ENCODE measurements at places on chromosomes 2 and 18.

- no peak for DNase-seq
Observed at GRCh38 chr2:204706939-204707338, 161.7 kb downstream of the PARD3B start.

- DNase-seq: no peak
Observed at GRCh38 chr2:241208058-241208457, 19.6 kb downstream of the ANO7 start.

- DNase-seq: no peak
Observed at GRCh38 chr2:132521341-132521740, 104.7 kb downstream of the GPR39 start.

GRCh38 chr2:199734651-199735050, 116.3 kb downstream of the FTCDNL1 start:
- no peak for DNase-seq

DNA sequence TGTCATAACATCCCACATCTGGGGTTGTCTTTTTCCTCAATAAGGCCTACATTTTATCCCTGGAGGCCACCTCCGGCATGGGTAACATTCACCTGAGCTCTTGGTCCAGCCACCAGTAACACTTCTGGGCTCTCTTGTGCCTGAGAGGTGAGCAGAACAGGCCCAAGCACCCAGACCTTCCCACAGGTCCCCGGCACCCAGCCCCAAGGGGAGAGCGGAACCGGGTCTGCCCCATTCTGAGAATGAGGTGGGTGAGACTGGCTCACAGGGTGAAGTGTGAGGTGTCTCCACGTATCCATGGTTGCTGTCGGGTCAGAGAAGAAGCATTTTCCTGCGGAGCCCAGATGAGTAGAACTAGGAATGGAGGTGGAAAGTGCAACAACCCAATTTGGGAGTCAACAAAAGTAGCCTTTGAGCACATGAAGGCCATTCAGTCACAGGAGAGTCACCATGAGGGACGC, 496.7 kb upstream of the MYT1L start:
- DNase-seq: no peak

GRCh38 chr18:8162802-8163201, 446.4 kb upstream of the RAB12 start:
- no peak for DNase-seq

GRCh38 chr2:189444322-189444721, 3.0 kb downstream of the WDR75 start:
- no peak for DNase-seq

DNA sequence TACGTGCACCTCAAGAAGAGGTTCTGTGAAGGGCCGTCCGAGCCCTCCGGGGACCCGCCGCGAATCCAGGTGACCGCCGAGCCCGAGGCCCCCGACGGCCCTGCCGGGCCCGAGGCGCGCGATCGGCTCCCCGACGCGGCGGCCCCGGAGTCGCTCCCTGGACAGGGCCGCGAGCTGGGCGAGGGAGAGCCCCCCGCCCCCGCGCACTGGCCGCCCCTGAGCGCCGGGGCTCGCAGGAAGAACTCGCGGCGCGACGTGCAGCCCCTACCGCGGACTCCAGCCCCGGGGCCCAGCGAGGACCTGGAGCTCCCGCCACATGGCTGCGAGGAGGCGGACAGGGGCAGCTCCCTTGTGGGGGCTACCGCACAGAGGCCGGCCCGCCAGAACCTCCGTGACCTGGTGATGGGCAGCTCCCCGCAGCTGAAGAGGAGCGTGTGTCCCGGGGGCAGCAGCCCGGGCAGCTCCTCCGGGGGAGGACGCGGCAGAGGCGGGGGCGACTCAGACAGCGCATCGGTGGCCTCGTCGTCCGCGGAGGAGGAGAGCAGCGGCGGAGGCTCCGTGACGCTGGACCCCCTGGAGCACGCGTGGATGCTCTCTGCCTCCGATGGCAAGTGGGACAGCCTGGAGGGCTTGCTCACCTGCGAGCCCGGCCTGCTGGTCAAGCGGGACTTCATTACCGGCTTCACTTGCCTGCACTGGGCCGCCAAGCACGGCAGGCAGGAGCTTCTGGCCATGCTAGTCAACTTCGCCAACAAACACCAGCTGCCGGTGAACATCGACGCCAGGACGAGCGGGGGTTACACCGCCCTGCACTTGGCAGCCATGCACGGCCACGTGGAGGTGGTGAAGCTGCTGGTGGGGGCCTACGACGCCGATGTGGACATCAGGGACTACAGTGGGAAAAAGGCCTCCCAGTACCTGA, 812 bp downstream of the SOWAHC start:
- no peak for DNase-seq

GRCh38 chr2:230913406-230914143, 11.5 kb downstream of the GPR55 start:
- DNase-seq: no peak

DNA sequence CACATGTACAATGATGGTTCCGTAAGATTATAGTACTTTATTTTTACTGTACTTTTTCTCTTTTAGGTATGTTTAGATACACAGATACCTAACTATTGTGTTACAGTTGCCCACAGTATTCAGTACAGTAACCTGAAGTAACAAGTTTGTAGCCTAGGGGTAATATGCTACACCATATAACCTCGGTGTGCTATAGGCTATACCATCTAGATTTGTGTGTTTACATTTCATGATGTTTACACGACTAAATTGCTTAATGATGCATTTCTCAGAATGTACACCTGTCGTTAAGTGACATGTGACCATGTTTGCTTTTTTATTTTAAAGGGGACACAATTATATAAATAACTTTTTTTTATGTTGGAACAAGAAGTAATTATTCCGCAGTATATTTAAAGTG, 34.5 kb downstream of the PIK3C3 start:
- no peak for DNase-seq

DNA sequence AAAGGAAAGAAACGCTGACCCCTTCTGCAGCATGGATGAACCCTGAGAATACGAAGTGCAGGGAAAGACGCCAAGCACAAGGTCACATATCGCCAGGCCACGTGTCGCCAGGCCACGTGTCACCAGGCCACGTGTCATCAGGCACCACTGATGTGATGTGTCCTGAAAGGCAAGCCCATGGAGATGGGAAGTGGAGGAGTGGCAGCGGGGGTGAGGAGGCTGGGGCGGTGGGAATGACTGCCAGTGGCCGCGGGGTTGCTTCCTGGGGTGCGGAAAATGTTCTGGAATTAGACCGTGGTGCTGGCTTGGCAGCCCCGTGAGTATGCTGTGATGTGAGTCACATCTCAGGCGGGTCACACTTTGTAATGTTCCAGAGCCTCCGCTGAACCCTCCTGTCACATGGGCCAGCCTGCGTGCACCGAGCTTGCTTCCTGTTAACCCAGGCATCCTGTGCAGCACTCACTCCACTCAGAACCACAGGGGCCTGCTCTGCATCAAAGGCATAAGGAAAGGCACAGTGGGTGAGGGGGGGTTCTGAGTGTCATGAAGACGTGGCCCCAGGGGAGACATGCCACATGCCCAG, 39.0 kb downstream of the SLC66A2 start:
- DNase-seq: peak; percentile 16

DNA sequence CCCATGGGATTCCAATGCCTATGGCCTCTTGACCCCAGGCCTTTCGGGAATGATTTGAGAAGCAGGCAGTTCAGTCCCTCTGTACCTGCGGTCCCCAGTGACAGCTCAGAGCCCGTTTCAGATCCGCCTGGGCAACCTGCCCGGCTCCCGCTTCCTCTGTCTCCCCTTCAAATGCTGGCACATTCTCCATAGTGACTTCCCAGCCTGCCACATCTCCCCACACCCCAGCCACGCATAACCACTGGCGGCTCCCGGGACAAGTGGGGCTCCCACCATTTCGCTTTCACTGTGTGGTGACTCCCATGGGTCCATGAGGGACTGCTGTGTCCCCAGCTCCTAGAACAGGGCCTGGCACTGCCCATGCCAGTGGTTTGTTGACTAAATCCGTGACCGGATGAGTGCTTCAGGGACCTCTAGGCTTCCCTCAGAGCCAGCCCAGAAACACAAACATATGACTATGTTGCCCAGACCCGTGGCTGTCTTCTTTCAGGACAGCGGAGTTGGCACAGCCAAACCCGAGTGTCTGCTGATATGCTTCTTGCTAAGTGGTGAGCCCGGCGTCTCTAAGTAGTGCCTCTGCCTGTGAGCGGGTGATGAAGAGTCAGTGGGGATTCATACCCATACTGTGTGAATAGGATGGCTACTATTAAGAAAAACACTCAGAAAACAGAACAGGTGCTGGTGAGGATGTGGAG, 91.2 kb downstream of the GLI2 start:
- no peak for DNase-seq

DNA sequence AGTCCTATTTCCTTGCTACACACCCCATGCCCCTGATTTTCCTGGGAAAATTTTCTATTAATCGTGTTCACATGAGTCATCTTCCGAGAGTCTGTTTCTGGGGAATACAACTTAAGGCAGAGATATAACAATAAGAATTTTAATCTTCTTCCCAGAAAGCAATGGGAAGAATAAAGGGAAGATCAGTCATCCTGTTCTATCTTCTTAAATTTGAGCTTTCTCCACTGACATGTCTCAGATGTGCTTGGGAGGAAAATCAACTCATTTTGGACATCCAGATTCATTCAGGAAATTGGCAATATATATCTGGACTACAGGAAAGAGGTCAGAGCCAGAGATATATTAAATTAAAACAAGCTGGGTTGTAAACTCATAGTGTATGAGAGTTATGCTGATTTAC, 62.3 kb upstream of the SPAG16 start:
- no peak for DNase-seq

DNA sequence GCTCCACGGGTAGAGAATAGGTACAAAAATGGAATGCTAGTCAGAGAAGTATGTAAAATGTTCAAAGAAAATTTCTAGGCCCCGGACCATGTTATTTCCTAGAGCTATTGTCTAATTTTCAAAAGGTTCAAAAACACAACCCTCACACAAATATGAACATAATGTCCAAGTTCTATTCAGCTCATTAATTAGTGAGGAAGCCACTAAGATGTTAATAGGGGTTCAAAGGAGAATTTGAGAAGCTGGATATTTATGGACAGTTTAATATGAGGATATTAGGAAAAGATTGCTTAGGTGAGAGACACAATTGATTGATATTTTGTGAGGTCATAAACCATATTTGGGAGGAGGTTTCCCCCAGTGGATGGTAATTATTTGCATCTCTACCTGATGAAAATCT, 710.6 kb upstream of the ID2 start:
- DNase-seq: no peak

GRCh38 chr18:38539856-38540255, 974.3 kb upstream of the CELF4 start:
- DNase-seq: no peak

DNA sequence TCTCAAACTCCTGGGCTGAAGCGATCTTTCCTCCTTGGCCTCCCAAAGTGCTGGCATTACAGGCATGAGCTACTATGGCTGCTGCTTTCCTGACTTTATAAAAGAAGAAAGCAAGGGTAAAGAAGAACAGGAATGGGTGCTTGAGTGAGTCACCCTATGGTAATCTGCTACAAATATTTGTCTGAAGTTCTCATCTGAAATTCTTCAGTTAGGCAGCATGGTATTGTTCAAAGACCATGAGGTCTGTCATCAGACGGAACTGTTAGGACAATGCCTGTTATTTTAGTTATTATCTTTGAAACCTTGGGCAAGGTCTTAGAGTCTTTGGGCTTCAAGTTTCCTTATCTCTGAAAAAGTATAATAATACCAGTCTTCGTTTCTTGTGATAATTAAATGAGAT, 695.8 kb downstream of the RNF144A start:
- no peak for DNase-seq

GRCh38 chr18:23134780-23135549, at the start of gene CABLES1:
TSS of gene CABLES1 (plus strand) at chr18:23135485. CDS start at chr18:23135763, 278 bp downstream.
- DNase-seq: peak; percentile 5

DNA sequence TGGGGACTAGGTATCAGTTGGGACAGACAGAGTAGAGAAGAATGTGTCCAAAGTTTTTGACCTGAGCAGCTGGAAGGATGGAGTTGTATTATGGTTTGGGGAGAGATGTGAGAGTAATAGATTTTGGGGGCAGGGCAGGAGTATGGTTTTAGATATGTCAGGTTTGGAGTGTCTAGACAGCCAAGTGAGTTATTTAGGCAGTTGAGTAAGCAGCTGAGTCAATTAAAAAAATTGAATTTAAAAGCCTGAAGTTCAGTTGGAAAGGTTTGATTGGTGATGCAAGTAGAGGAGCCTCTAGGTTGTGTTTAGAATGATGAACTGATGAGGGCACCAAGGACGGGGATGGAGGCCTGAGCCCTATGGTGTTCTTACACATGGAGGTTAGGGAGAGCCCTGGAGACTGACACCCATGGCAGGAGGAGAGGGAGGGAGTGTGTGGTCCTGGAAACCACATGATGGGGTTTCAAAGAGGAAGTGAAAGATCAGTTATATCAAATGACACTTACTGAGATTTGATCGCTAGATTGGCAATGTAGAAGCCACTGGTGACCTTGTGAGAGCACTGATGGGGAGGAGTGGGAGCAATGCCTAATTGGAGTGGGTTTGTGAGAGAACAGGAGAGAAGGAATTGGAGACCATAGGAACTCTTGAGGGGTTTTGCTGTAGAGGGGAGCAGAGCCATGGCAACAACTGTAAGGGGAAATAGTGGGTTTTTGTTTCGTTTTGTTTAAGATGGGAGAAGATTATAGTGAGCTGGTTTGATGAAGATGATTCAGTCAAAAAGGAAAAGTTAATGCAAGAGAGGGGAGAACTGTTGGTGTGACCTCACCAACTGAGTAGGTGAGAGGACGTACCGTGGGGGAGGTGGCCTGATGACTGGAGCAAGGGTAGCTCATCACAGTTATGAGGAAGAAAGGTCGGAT, 10.3 kb downstream of the ITGA6 start:
- DNase-seq: peak; percentile 55

- DNase-seq: no peak
Observed at GRCh38 chr2:55158111-55158814, 73.8 kb downstream of the CLHC1 start.

GRCh38 chr2:171957061-171957460, 34.8 kb downstream of the HAT1 start:
- DNase-seq: no peak

GRCh38 chr2:241064008-241064801, 37.9 kb downstream of the MTERF4 start:
- peak; percentile 32 for DNase-seq

GRCh38 chr2:7881466-7881865, 800.4 kb upstream of the ID2 start:
- no peak for DNase-seq

DNA sequence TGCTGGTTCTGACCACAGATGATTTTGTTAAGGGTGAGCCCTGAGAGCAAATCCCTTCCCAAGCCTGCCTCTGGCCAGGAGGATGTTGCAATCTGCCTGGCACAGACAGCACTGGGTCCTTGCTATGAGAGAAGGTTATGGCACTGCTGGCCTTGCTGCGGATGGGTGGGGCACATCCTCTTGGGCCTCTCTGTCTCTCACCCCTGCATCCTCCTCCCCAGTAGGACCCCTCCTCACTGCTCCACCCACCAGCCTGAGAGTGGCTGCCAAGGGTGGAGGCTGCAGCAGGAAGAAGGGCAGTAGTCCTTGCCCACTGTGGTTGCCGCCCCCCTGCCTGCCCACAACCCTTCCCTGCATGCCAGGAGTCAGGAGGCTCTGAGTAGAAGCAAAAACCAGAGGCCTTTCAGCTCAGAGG, 180.9 kb downstream of the ZBTB7C start:
- no peak for DNase-seq
